ENCODE measurements at places on chromosomes 1 and 21. TPM values are rescaled to one million over a fixed set of nuclear protein-coding genes. Genes with fewer than 3 reads are reported as not detected.

TINAGL1 gene
- total RNA-seq, result not detected

DNA sequence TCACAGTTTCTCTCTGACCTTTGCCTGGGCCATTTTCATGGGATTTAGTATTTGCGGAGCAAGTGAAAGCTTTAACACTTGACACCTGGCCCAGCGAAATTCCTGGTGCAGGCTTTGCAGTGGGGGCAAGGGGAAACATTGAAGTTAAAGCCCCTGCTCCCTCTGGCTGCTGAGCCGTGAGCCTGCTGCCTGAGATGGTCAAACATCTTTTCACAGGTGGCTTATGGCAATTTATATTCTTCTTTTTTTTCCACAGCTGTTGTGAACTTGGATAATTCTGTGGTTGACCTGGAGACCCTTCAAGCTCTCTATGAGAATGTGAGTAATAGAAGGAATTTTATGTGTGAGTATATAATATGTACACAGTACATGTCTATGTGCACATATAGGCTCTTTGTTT, 202.9 kb downstream of the FMN2 start:
- DNase-seq, result no peak

AGT gene
- total RNA-seq, result not detected

DNA sequence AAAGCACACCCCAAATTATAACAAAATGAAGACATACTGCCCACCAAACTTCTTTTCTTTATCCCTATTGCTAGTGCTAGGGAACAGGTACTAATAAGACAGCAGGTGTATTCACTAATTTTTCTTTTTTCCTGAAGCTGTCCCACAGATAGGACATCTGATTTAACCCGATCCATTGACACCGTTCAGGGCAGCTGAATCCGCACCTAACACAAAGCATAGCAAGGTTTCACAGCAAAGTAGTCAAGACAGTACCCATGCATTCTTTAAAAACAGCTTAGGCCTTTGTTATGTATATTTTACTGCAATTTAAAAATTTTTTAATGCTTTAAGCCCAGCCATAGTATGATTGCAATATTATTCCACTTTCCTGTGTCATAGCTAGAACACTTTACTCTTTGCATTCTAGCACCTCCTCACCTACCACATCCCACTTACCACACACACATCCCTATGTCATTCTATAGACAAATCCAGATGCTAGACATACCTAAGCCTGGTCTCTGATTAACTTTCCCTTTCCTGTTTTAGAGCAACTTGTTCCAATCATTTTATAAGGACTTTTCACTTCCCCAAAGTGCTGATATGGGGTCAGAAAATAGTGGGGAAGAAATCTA, 40.4 kb downstream of the GATAD2B start:
- DNase-seq, result no peak

DNA sequence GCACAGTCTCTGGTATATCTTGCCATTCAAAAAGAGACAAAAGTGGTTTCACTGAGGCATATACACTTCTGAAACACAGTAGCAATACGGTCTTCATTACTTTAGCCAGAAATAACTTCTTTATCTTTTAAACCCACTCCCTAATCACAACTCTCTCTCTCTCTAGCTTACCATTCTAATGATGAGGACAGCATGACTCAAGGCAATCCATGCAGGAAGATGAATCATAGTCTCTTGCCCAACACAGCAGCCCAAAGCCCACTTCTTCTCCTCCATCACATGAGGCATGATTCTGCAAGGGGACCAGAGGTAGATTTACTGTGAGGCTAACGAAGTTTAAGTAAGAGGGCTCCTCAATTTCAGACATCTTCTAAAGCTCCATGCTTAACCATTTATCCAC, 285.0 kb upstream of the NR5A2 start:
- no peak for DNase-seq

GPR25 gene
- 0.25 TPM for total RNA-seq

CYP4A11 gene
- not detected for total RNA-seq
